IPS DF 6.9 (cell line): ENCODE measurements at places on chromosomes 16 and 17.

DNA sequence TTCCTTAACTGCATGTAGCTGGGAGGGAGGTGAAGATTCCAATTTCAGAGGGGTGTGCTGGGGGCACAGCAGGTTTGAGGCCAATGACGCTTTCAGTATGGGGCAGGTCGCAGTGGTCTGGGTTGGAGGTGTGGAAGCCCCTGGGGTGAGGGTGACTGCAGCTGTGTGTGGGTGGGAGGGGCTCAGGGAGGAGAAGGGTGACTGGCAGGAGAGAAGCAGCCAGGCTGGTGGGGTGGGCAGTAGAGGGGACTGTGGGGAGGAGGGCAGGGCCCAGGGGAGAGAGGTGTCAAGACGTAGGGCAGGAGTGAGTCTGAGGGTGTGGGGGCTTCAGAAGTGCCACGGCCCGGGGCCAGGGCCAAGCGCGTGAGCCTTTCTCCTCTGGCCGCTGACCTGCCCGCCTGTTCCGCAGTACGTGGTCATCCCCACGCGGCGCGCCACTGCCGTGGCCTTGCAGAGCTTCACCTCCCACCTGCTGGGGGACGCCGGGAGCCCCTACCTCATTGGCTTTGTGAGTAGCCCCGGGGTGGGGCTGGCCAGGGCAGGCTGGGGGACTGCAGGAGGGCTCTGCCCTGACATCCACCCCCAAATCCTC is 19.4 kb downstream of the MYBBP1A start:
- H3K27ac ChIP-seq, result no peak overlapping the region
- H3K4me3 ChIP-seq, result no peak overlapping the region
- H3K36me3 ChIP-seq, result peaks cover 24% of the 10 kb centered on the region
- no peaks in the 10 kb centered on the region for H3K27me3 ChIP-seq

GRCh38 chr17:57091186-57091618 is 6.2 kb downstream of the AKAP1 start:
- no peaks in the 10 kb centered on the region for H3K36me3 ChIP-seq
- H3K4me1 ChIP-seq, result peaks cover 14% of the 10 kb centered on the region
- H3K4me3 ChIP-seq, result no peak overlapping the region
- H3K27ac ChIP-seq, result no peak overlapping the region
- no peaks in the 10 kb centered on the region; the same call in 1 of the 2 replicates for H3K27me3 ChIP-seq
- DNase-seq, result no peak

DNA sequence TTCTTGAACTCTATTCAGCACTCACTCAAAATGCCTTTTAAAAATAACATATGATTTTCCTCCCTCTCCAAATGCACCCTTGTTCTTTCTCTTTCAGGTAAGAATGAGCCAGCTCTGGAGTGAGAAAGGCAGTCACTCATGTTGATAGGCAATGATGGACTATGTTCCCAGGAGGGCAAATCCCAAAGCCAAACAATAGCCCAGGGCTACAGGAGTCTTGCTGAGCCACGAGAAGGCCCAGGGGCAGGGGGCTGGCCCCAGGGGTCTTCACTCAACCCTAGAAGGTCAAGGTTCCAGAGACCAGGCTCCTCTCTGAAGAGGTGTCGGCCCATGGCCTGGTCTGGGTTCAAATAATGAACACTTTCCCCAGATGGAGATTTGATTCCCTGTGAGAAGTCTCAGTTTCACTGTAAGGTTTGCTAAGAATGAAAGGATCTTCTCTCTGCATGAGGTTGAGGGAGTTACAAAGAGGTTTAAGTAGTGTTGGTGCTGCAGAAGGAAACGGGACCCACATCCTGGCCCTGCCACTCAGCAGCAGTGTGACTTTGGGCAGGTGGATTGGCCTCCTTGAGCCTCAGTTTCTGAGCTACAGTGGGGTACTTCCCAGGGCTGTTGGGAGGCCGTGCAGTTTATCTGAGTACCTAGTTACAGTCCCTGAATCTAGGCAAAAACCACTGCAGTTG is 49.0 kb downstream of the RTN4RL1 start:
- no peaks in the 10 kb centered on the region for H3K27me3 ChIP-seq
- H3K4me1 ChIP-seq, result 0 out of 2 replicates have a peak, but pooled peaks cover 1% of the 10 kb centered on the region
- no peaks in the 10 kb centered on the region for H3K36me3 ChIP-seq
- DNase-seq, result no peak
- no peak overlapping the region for H3K27ac ChIP-seq

GRCh38 chr16:1158456-1159324 is 5.8 kb downstream of the CACNA1H start:
- H3K27ac ChIP-seq, result no peak overlapping the region
- H3K4me3 ChIP-seq, result no peak overlapping the region
- DNase-seq, result no peak
- peaks cover 9% of the 10 kb centered on the region for H3K4me1 ChIP-seq
- no peaks in the 10 kb centered on the region for H3K27me3 ChIP-seq
- no peaks in the 10 kb centered on the region; the same call in 1 of the 2 replicates for H3K36me3 ChIP-seq

DNA sequence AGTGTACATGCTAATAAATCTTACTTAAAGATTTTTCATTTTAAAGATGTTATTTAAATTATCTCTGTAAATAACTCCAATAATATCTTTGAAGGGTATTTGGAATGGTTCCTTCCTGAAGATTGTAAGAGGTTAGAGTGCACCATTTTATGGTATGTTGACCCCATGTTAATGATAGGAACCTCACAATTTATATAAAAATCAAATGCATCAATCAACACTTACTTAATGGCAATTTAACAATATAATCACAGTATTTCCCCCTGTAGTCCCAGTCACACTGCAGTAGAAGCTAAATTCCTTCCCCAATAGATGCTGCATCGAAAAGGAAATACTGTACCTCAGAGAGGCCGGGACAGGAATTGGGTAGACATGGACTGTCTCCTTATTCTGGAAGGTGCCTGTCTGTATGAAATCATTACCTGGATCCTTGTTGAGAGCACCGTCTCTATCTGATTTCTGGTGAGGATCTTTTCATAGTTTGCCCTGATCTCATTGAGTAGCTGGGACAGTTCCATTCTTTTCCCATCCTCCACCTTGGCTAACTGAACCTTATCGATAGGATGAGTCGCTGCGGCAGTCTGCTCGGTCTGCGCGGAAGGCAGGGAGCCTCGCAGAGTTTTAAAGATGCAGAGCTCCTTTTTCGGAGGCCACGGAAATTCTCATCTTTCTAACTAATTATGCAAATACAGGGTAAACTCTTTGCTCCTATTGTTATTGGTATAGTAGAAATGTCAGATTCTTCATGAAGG is at the start of gene KRT222:
TSS of gene KRT222 (minus strand) at position 596 of the 752 bp plus-strand sequence. CDS start at position 518, 78 bp downstream.
- no peaks in the 10 kb centered on the region for H3K36me3 ChIP-seq
- DNase-seq, result no peak
- no peak within 1 kb of the TSS for H3K27ac ChIP-seq
- no peak within 1 kb of the TSS; the same call in 1 of the 2 replicates for H3K4me3 ChIP-seq
- no peaks in the 10 kb centered on the region for H3K27me3 ChIP-seq

DNA sequence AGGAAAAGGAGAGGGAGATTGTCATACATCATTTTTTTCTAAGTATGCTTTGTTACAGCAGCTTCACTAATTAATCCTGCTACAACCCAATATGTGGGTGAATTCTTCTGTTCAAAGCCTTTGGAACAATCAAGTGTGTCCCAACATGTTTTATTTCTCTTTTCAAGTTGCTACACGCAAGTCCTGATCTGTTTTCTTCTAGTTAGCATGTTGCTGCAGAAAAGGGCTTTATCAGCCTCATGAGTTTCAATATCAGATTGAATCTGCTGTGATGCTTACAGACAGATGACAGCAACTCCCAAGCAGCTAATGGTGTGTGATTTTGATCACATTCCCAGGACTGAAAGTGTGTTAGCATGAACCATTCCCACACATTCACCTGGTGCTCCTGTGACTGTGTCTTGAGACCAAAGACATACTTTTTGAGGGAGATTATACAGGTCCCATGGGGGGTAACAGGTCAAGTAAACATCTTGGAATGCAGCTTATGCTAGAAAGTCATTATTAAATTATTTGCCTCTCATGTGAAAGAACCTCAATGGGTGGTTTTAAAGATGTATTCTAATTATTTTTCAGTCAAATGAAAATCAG is 96.9 kb upstream of the KCNJ16 start:
- H3K4me3 ChIP-seq, result no peak overlapping the region
- H3K36me3 ChIP-seq, result no peaks in the 10 kb centered on the region
- H3K27me3 ChIP-seq, result no peaks in the 10 kb centered on the region
- no peaks in the 10 kb centered on the region for H3K4me1 ChIP-seq
- no peak for DNase-seq

DNA sequence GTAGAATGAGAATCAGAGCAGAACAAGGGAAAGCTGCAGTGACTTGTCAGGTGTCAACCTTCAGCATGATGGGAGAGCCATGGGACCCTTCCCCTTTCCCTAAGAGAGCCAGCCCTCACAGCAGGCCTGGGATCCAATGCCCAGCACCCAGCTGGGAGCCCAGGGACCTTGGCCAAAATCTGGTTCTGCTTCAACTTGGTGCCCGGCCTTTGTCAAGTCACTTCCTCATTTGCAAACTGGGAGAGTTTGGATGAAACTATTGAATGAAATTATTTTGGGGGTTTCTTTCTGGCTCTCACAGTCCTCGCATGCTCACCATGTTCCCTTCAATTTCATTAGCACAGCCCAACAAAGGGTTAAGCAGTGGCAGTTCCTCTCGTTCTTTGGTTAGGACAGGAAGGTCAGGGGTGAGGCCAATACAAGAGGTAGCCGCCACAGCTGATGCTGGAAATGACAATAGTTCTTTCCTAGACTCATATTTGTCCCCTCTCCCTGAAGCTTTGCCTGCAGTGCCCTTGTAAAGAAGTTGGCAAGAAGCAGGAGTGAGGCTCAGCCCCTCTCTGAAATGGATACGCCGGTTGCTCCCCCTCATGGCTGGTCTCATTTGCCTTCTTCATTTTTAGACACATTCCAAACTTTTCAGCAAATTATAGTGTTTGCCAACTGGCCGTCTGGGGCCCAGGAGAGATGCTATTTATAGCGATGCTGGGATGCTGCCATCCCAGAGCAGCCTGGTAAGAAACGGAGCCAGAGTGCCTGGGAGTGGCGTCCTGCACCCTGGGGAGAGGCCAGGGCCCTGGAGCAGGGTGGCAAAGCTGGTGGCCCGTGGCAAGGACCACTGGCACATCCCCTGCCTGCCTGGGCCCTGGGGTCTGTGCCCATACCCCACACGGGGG is 34.5 kb upstream of the MEOX1 start:
- H3K36me3 ChIP-seq, result no peaks in the 10 kb centered on the region
- H3K4me3 ChIP-seq, result no peak overlapping the region
- no peaks in the 10 kb centered on the region; the same call in 1 of the 2 replicates for H3K4me1 ChIP-seq
- no peak overlapping the region for H3K27ac ChIP-seq
- no peaks in the 10 kb centered on the region for H3K27me3 ChIP-seq
- no peak for DNase-seq

DNA sequence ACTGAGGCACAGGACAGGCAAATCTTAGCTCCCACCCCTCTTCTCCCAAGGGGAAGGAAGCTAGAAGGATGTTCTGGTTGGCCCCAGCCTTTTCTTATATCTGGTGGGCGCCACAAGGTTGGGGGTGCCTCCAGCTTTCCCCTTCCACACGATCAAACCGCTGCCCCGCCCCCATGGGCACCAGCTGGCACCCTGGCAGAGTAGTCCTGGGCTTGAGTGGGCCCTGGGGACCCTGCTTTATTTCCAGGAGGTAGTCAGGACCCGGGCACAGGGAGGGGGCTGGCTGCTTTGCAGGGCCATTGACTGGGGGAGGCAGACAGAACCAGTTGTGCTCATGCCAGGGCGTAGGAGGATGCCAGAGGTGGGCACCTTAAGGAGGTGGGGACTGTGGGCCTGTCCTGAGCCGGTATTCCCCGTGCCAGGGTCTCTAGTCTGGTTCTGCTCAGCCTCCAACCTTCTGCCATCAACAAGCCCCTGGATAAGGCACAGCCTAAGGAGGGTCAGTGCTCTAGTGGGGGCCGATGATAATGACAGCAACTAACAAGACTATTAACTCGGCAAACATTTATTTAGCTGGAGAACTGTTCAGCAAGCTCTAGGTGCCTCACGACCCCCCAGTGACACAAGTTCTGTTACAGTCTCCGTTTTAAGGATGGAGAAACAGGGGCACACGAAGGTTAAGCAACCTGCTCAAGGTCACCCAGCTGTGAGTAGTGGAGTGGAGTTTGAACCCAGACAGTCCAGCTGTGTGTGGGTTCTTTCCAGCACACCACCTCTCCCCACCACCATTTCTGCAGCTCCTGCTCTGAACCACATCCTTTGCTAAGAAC is 7.6 kb upstream of the PPP1R1B start:
- 0 out of 2 replicates have a peak, but pooled peaks cover 3% of the 10 kb centered on the region for H3K4me1 ChIP-seq
- no peak for DNase-seq
- H3K4me3 ChIP-seq, result no peak overlapping the region
- H3K27me3 ChIP-seq, result peaks cover 24% of the 10 kb centered on the region

DNA sequence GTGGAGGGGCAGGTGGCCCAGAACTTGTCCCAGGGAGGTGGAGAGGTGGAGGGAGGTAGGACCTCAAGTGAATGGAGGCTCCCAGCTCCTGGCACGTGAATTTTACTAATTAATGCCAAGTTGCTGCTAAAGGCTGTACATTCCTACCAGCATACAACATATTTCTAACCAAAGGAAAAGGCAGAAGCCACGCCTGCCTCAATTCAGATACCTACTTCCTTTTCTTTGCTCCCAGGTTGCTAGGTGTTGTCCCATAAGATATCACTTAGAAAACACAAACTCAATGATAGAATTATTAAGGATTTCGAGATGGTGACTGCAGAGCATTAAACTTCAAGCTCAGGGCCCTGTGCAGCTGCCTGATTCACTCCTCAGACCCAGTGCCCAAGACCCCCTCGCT is 20.5 kb upstream of the SMPD3 start:
- H3K4me1 ChIP-seq, result no peaks in the 10 kb centered on the region
- no peak for DNase-seq
- no peaks in the 10 kb centered on the region for H3K36me3 ChIP-seq
- H3K4me3 ChIP-seq, result no peak overlapping the region
- no peak overlapping the region for H3K27ac ChIP-seq
- H3K27me3 ChIP-seq, result no peaks in the 10 kb centered on the region

DNA sequence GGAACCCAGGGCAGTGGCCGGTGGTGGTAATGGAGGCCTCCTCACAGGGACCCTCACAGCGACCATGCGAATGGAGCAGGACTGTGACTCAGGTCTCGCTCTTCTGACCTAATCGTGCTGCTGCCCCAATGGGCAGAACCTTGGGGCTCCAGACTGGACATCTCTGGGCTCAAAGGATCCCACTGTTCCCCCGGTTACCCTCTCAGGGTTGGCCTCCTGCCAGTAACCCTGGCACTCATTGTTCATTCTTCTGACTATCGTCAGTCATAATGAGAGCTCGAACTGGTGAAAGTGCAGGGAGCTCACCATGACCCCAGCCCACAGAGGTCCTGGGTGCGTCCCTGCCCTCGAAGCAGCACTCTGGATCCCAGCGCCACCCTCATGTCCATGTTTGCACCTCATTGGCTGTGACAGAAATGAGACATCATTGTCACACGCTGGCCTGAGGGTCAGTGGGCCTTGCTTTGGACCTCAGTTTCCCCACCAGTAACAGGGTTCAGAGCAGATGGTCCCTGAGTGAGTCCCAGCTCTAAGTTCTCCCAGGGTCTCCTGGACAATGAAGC is 4.0 kb upstream of the NPRL3 start:
- no peaks in the 10 kb centered on the region for H3K27me3 ChIP-seq
- DNase-seq, result no peak
- no peaks in the 10 kb centered on the region for H3K36me3 ChIP-seq
- H3K4me1 ChIP-seq, result no peaks in the 10 kb centered on the region
